ENCODE measurements at places on chromosomes 1 and 21. TPM values are rescaled to one million over a fixed set of nuclear protein-coding genes. Genes with fewer than 3 reads are reported as not detected.

FLG gene
- total RNA-seq, result not detected

RAB42 gene
- total RNA-seq, result not detected

TAS1R3 gene
- total RNA-seq, result 1.0 TPM

OR6Y1 gene
- total RNA-seq, result not detected

OR2T11 gene
- total RNA-seq, result not detected

DNAI4 gene
- total RNA-seq, result 0.51 TPM

ARHGEF16 gene
- total RNA-seq, result not detected

ADCY10 gene
- 0.07 TPM for total RNA-seq

ELAPOR1 gene
- 5.7 TPM for total RNA-seq

CDA gene
- total RNA-seq, result not detected

CLCA1 gene
- total RNA-seq, result not detected

OR2T29 gene
- total RNA-seq, result not detected

ZNF669 gene
- 10.4 TPM for total RNA-seq

EXTL1 gene
- total RNA-seq, result not detected

LAD1 gene
- total RNA-seq, result not detected

TRNP1 gene
- 0.32 TPM for total RNA-seq

GJB5 gene
- not detected for total RNA-seq

TNFRSF8 gene
- 54.5 TPM for total RNA-seq

LIN28A gene
- total RNA-seq, result not detected

KRTAP19-1 gene
- total RNA-seq, result not detected

FCRL5 gene
- total RNA-seq, result not detected

ANP32E gene
- 160 TPM for total RNA-seq

NPR1 gene
- total RNA-seq, result not detected

MYOG gene
- total RNA-seq, result not detected

EPHA2 gene
- total RNA-seq, result not detected

OBSCN gene
- 15.4 TPM for total RNA-seq

S100B gene
- 0.49 TPM for total RNA-seq

SPATA46 gene
- total RNA-seq, result not detected

UTS2 gene
- total RNA-seq, result not detected
